Stimulated activated CD8-positive, alpha-beta memory T cell treated with anti-CD3 and anti-CD28 coated beads, Interleukin-4, amount 100 ng/mL, for 4 hours (primary cell): ENCODE measurements at places on chromosomes 7 and 10.

DNA sequence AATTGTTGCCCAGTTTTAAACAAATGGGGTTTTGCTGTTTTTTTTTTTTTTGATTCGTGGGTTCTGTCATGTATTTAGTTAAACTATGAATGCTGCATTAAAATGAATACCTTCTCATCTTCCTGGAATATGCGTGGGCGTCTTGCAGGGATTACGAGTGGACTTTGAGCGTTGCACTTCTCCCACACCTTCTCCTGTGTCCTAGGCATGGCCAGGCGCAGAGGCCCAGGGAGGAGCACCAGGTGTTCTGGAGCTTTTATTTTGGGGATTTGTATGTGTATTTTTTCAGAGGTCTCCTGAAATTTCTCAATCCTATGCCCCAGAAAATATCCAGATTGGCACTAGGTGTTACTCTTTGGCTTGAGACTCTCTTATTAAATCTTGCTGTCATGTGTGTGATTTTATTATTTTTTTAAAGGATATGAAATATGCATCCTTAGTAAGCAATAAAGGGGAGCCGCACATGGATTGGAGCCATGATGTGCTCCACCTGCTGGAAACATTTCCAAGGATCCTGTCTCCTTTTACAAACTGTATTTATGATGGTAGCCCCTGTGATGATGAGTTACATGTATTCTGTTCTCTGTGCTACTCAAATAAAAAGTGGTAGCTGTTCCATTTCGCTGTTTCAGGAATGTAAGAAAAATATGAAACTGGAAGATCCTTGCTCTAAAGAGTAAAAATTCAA lies 482.2 kb upstream of the KLF6 start:
- no peak for DNase-seq

- DNase-seq, result no peak
Observed at GRCh38 chr10:102657451-102657850, 13.2 kb downstream of the TRIM8 start.

DNA sequence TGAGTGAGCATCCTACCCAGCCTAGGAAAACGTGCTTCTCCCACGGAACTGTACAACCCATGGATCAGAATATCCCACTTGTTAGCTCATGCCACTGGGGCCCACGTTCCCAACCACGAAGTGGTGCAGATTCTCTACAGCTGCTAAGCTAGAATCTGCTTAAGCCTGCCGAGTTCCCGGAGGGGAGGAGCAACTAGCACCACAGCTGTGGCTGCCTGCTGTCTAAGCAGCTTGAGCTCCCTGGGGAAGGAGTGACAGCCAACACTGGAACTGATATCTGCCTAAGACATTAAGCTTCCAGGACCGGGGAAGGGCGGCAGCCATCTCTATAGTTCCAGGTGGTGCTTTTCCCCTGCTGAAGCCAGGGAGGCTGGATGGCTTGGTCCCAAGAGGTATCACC lies 334.7 kb upstream of the CHRM2 start:
- DNase-seq, result no peak

GRCh38 chr10:116211682-116212081 lies 61.3 kb downstream of the GFRA1 start:
- DNase-seq, result no peak

DNA sequence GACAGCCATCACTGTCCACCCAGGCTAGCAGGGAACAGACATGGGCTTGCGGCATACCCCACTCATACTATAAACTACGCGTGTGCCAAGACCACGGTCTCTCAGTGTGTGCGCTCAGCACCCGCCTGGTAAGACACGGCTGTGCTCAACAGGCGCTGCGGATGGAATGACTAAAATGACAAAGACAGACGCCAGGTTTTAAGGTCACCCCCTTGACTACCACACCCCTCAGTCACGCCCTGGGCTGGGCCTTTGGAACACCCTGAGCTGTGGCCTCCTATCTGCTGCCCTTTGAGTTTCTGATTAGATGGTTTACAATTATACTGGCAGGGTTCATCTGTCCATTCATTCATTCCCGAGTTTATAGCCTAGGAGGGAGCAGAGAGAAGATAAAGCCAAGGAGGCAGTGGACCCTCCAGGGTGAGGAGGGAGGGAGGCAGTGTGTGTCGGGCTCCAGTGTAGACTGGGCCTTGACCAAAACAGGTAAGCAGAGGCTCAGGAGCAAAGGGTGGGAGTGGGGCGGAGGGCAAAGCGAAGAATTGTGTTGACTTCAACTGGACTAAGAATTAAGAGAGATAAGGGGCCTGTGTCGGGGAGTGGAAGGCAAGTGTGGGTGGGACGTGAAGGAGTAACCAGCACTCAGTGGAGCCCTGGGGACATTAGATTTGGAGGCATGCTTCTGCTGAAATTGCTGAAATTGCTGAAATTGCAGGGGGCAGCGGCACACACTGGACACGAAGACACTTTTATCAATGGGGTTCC lies 35.0 kb downstream of the TNS3 start:
- no peak for DNase-seq

DNA sequence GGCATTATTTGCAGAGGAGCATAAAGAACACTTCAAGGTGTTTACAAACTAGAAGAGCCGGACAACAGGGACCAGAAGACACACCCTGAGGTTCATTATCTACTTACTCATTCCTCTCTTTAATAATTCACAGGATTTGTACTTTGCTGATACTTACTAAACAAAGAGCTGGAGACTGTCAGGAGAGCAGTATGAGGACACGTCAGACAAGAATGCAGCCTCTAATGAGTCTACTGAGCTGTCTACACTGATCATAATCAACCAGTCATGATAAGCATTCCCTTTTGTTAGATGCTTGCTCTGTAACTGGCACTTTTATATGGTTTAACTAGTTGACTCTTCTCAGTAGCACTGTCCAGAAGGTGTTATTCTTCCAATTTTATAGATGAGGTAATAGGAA lies 243.3 kb upstream of the CDC14C start:
- DNase-seq, result no peak
